Germinal center (tissue), 1 donor: ENCODE measurements at places on chromosomes 6 and 20.

- DNase-seq = no peak
Observed at GRCh38 chr20:19473216-19473921, 260.9 kb downstream of the SLC24A3 start.

GRCh38 chr20:34754611-34755010, 50.5 kb downstream of the TP53INP2 start:
- no peak for DNase-seq

- DNase-seq = no peak
Observed at GRCh38 chr6:3188262-3188661, 30.9 kb upstream of the TUBB2A start.

DNA sequence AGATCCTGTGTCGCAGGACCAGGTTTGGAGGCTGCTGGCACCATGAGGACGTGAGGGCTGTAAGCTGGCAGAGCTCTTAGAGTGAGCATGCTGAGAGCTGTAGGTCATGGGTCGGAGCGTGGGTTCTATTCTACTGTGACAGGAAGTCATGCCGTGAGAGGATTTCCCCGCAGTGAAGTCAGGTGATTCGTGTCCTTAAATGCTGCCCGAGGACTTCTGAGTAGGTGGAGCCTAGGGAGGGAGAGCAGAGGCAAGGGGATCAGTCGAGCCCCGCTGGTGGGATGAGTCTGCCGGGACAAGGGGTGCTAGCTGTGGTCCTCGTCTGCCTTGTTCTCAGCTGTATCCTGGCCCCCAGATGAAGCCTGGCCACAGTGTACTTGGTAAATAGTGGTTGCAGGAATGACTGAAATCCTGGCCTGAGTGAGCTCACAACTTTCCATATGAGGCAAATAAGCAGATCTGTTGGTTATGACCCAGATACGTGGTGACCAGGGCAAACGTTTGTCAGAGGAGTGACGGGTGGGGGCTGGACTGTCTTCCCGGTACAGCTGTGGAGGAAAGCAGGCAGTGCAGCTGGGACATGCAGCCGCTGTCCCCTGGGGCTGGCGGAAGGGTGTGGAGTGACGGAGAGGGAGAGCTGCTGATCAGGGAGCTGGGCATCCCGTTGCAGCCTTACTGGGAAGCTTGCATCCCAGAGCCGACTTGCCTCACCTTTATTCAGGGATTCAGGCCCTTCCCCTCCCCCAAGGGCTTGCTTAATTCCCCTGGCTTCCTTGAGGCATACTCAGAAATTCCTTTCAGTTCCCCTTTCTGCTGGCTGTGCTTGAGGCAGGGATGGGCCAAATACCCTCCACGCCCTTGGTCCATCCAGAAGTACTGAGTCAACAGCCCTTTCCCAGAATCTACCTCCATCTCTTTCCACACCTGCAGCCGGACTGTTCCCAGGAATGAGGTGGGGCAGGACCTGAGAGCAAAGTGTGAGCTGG, 250.9 kb upstream of the RREB1 start:
- DNase-seq = no peak

DNA sequence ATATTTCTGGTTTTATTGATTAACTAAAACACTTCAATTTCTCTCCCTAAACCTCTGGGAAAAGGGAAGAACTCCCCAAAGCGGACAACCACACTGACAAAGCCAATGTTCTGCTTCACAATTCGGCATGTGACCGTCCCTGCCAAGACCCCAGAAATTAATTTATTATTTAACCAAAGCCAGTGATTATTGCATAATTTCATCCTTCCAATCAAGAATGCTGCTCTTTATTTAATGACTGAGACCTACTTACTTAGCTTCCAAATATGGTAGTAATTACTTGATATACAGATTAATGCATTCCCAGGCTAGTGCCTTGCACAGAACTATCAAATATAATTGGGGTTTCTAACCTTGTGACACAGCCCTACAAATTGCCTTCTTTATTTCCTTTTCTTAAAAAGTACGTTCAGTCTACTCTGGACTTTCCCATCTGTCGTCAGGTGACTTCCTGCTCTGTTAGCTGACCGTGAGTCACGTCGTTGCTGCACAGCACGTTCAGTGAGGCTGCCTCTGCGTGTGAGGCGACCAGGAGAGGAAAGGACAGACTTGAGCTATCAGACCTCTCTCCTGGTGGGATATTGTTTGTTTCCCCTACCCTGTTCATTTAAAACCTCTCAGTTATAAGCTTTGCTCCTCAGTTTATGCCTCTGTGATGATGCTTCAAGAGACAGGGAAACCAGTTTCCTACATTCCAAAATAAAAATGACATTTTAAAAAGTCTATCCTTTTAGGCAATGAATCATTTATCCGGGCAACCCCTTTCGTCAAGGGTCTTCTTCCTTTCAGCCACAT, 55.7 kb upstream of the TNFAIP3 start:
- peak; percentile 76 for DNase-seq

DNA sequence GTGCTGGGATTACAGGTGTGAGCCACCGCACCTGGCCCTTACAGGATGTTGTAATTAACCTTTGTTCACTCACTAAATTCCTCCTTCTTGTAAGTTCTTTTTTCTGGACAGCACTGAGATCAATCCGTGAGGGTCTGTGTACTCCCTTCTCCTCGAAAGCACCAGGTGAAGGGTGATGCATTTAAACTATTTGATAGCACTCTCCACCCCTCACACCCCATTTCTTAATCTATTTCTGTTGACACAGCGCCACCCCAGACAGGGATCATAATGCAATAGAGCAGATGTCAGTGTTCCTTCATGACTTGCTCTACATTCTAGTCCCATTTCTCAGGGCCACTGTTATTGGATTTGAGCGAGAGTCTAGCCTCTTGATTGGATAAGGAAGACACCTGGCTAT, 46.3 kb downstream of the PPP1R14C start:
- DNase-seq = no peak

DNA sequence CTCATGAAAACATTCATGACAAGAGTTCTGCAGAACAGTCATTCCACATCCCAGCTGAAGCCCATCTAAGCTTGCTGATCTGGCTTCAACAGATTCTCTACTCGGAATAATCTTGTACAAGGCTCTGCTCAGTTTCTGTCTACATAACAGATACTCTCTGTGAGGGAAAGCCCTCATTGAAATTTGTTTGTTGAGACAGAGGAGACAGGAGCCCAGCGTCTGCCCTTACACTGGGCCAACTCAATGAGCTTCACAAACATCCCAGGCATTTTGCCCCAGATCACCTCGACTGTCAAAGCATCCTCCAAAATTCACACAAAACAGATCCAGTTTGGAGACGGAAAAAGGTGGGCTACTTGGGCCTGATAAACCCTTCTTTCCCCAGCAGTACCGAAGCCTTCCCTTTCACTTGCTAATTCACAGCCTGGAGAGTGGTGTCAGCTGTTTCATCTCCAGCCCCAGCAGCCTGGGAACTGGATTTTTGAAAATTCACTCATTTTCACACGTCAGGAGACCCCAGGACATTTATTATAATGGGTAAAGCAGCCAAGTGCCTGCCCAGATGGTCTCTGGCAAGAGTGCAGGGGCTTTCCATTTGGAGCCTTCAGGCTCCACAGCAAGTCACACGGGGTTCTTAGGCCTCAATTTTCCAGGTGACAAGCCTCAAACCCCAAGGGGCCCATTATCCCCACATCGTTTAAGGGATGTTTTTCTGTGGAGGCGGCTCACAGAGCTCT, 7.3 kb downstream of the CCDC167 start:
- DNase-seq = no peak

DNA sequence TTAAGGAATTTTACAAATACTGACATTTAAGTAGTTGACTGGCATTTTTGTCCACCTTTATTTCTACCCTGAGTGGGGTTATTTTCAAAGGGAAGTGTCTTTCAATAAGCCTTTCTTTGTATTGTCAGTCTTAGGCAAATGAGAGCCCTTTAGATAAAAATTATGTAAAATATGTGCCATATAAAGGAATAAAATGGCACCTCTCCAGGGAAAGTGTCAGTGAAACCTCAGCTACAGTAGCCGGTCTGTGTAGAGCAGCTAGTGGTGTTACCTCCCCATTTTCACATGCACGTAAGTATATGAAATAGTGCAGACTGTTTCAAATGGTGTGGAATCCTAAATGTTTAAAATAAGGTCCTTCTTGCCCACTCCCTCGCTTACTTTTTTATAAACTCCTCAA, 5.0 kb downstream of the FAM217B start:
- no peak for DNase-seq

DNA sequence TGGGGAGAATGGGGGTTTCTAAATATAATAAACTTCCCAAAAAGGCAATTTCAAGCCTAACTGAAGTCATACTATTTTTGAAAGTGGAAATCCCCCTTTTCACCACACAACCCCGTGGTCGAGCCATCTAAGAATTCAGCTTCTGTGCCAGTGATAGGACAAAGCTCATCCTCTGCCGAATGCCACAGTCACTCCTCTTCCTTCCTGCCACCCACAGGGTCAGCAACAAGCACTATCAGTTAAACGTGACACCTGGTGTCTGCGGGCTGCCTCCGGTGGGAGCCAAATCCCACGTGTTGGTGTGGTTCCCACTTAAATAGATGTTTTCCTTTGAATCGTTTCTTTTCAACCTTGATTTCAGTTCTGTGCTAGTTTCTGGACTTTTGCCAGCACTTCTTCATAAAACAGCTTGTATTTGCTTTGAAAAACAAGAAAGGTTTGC, 60.7 kb downstream of the TNFAIP3 start:
- DNase-seq = no peak

DNA sequence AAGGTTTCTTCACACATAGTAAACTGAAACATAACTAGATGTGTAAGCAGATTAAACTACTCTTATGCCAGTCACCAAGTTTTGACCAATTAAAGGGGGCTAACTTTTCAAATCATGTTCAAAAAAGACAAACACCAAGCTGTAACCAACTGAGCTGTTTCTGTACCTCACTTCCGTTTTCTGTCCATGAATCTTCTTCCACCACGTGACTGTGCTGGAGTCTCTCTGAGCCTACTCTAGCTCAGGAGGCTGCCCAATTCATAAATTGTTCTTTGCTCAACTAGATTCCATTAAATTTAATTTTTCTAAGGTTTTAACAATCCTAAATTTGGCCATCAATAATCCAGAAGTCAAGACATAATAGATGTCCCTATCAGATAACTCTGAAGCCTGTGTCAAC, 229.4 kb downstream of the FNDC1 start:
- no peak for DNase-seq

- DNase-seq = no peak
Observed at GRCh38 chr6:56772737-56773184, 130.1 kb upstream of the DST start.

GRCh38 chr20:58850693-58851174, at the start of gene GNAS-AS1:
GNAS-AS1 (minus strand) TSS chr20:58850902.
- DNase-seq = peak; percentile 95

DNA sequence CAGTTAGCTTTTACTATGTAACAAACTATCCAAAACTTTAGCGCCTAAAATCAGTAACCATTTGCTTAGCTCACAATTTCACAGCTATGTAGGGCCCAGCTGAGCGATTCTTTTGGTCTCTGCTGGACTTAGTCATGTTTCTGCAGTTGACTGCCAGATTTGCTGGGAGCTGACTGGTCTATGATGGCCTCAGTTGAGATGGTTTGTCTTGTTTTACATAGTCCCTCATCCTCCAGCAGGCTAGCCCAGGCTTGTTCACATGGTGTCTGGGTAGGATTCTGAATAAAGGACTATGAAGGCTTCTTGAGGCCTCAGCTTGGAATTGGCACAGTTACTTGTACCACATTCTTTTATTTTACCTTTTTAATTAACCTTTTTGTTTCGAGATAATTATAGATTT, 247.8 kb upstream of the CHD6 start:
- DNase-seq = no peak

- no peak for DNase-seq
Observed at GRCh38 chr6:50984135-50984534, 165.5 kb downstream of the TFAP2B start.

- DNase-seq = no peak
Observed at GRCh38 chr6:83403191-83403590, 27.7 kb downstream of the ME1 start.

- no peak for DNase-seq
Observed at GRCh38 chr6:114524081-114524480, 181.3 kb upstream of the HS3ST5 start.

DNA sequence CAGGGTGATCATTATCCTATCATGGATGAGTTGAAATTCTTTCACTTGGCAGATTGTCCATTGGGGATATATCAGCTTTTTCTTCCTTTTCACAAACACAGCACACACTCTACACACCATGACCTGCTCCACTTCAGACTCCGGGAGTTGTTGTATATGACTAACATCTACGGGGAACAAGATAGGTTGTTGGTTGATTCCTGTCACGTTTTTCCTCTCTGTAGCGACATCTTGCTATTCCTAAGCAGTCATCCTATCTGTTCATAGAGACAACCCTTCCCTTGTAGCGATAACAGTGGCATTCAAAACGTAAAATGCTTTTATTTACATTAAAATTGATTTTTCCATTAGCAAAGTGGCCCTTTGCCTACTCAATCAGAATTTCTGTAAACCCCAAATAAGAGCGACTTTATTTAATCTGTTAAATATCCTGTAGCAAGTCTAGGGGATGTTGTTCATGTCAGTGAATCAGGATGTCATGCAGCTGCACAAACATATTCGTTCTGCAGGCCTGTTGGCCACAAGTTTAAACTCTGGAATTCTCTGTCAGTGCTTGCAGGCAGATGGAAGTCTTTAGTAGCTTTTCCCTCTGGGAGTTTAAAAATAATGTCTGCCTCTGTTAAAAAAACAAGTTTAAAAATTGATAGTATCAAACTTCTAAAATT, 23.1 kb downstream of the PHACTR2 start:
- DNase-seq = no peak

DNA sequence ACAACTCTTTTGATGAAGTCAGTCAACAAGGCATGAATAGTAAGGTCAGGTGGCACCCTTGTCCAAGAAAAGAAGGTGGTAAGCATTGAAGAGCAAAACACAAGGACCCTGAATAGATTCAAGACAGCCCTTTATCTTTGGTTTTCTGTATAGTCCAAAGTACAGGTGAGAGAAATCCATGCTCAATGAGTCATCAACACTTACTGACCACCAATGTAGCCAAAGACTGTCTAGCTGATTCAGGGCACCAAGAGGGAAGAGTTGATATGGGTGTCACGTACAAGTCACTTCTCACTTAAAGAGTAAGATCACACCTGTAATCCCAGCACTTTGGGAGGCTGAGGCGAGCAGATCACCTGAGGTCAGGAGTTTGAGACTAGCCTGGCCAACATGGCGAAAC, 528.3 kb downstream of the CD83 start:
- DNase-seq = no peak

DNA sequence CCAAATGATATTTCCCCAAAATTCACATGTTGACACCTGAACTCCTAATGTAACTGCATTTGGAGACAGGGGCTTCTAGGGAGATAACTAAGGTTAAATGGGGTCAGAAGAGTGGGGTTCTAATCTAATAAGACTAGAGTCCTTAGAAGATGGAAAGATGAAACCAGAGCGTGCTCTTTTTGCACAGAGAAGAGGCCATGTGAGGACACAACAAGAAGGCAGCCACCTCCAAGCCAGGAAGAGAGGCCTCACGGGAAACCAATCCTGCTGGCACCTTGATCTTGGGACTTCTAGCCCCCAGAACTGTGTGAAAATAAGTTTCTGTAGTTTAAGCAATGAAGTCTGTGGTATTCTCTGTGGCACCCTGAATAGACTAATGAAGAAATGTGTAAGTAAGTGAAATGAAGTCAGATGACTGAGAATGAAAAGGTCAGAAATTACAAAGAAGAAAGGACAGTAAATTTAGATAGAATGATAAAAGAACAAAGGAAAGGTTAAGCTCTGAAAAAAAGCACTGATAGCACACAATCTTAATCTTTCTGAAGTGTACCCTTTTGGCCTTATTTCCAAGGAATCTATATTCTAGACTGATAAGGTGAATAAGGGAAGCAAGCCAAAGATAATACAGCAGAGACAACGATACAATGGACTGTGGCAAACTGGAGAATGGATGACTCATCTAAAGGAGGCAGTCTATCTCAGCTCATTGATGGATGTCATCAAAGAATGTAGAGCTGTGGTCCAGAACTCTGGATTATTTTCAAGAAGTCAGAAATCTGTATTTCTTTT, 110.4 kb downstream of the MYB start:
- no peak for DNase-seq
